Myometrial cell (primary cell): ENCODE measurements at places on chromosomes 7 and 10. TPM values are rescaled to one million over a fixed set of nuclear protein-coding genes. Genes with fewer than 3 reads are reported as not detected.

MYPN gene
- 11.0 and 12.9 TPM in 2 replicates for total RNA-seq

LRRC61 gene
- total RNA-seq, result 1.7 and 3.9 TPM in 2 replicates

CDK14 gene
- 35.3 and 36.6 TPM in 2 replicates for total RNA-seq

ZNF138 gene
- 3.5 and 4.3 TPM in 2 replicates for total RNA-seq

GRID1 gene
- not detected in 2 replicates for total RNA-seq

BTBD16 gene
- not detected in 2 replicates for total RNA-seq
